ENCODE measurements at places on chromosomes 11 and 22. TPM values are rescaled to one million over a fixed set of nuclear protein-coding genes. Genes with fewer than 3 reads are reported as not detected.

CHEK1 gene
- total RNA-seq, result 42.9 TPM

SCUBE2 gene
- 1.2 TPM for total RNA-seq

CEP164 gene
- total RNA-seq, result 22.8 TPM

OR51M1 gene
- total RNA-seq, result not detected

IGF2 gene
- total RNA-seq, result 1.7 TPM

LDLRAD3 gene
- total RNA-seq, result 18.9 TPM

CPT1B gene
- 3.9 TPM for total RNA-seq

OR51B5 gene
- total RNA-seq, result 0.28 TPM

TMEM258 gene
- 67.9 TPM for total RNA-seq

CSF2RB gene
- 4.5 TPM for total RNA-seq

TRPM5 gene
- total RNA-seq, result not detected

INS gene
- total RNA-seq, result not detected

PKDREJ gene
- not detected for total RNA-seq

TMPRSS5 gene
- 0.28 TPM for total RNA-seq

OR5A1 gene
- not detected for total RNA-seq

SLC43A1 gene
- 13.0 TPM for total RNA-seq

LIN7C gene
- 85.1 TPM for total RNA-seq

MOGAT2 gene
- total RNA-seq, result not detected

P2RX6 gene
- 2.7 TPM for total RNA-seq

TPBGL gene
- 0.28 TPM for total RNA-seq

BACE1 gene
- total RNA-seq, result 27.2 TPM

KCTD17 gene
- total RNA-seq, result 35.7 TPM

DNAJB7 gene
- total RNA-seq, result not detected

BBOX1 gene
- 0.19 TPM for total RNA-seq

SHANK3 gene
- 0.19 TPM for total RNA-seq

ZBTB3 gene
- total RNA-seq, result 13.6 TPM

MIEF1 gene
- total RNA-seq, result 30.7 TPM

SCGB1D2 gene
- total RNA-seq, result not detected

RIMBP3B gene
- under 0.01 TPM for total RNA-seq

TYR gene
- not detected for total RNA-seq

SCGB1C1 gene
- not detected for total RNA-seq

HEPN1 gene
- not detected for total RNA-seq

MRGPRE gene
- total RNA-seq, result not detected

OR51E2 gene
- total RNA-seq, result 0.56 TPM

CDKN1C gene
- total RNA-seq, result 0.19 TPM

TMEM191B gene
- total RNA-seq, result 0.77 TPM

SCO2 gene
- 0.56 TPM for total RNA-seq

CD3G gene
- not detected for total RNA-seq

ABTB2 gene
- 2.8 TPM for total RNA-seq

BCO2 gene
- 0.38 TPM for total RNA-seq

MUC2 gene
- total RNA-seq, result not detected

PRR14L gene
- 14.1 TPM for total RNA-seq

CDCA5 gene
- total RNA-seq, result 13.4 TPM

XRCC6 gene
- total RNA-seq, result 264 TPM

OR2AG1 gene
- total RNA-seq, result not detected

WEE1 gene
- total RNA-seq, result 63.7 TPM

PPP6R3 gene
- total RNA-seq, result 139 TPM

TRAF6 gene
- 6.5 TPM for total RNA-seq

RAB3IL1 gene
- 6.5 TPM for total RNA-seq

Data from regular cardiac myocyte (primary cell).